ENCODE measurements at places on chromosomes 2 and 18. TPM values are rescaled to one million over a fixed set of nuclear protein-coding genes. Genes with fewer than 3 reads are reported as not detected.

Gene GPR148
- total RNA-seq, result not detected

Gene RESP18
- not detected for total RNA-seq

Gene DPP4
- total RNA-seq, result 78.9 TPM

DNA sequence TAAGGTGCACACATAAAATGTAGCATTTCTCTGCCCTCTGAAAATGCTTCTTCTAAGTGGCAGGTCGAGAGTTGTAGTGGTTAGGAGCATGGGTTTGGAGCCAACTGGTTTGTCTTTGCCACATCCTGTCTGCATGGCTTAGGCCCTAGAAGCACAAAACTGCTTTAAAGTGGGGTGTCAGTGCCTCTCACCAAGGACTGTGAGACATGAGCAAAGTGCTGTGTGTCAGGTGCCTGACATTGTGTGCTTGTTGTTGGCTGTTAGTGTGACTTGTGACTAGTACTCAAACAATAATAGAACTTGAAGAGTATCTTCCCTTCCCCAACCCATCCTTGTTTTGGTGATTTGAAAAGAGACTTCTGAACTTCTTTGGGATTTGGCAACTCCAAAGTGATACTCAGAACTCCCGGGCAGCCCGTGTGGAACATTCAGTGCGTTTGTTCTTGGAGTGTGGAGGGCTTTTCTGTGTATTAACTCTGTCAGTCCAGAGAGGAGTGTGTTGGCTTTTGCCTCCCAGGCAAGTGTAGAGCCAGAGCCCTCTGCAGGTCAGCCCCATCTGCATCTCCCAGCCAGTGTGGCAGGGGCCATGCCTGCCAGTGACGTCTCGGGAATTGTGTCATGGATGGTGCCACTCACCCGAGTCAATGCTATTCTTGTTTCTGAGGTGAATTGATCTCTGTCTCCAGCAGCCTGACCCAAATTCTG lies 5.0 kb downstream of the MGAT5 start:
- DNase-seq, result no peak

- DNase-seq, result peak; percentile 70
Observed at GRCh38 chr2:160432633-160433032, 61.0 kb downstream of the RBMS1 start.

Gene VAMP5
- 28.5 TPM for total RNA-seq

GRCh38 chr2:158467248-158467647 lies 10.5 kb downstream of the PKP4 start:
- DNase-seq, result no peak

GRCh38 chr2:140242889-140243288 lies 1462.7 kb upstream of the NXPH2 start:
- no peak for DNase-seq

Gene ATP6V1B1
- total RNA-seq, result not detected

DNA sequence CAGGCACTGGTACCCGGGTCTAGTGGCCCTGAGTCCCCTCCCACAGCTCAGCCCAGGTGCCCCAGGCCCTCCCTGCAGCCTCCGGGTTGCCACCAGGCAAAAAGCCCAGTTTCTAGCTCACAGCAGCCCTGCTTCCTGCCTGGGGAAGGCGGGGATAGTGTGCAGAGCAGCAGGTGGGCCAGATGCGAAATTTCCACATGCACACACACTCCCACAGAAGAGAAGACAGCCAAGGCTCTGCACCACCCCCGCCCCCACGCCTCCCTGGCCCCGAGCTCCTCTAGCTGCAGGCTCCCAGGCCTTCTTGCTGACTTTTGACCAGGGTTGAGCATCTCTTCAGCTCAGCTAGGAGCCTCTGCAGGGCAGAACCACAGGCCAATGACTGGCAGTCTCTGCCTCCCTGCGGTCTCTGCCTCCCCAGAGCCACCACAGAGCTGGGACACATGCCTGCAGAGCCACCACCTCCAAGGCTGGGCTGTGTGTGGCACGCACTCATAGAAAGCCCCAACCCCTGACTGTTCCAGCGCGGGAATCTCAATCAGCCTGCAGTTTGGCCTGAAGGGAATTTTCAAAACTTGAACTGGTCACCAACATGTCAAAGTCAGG lies 7.2 kb downstream of the SLC66A2 start:
- DNase-seq, result no peak

- no peak for DNase-seq
Observed at GRCh38 chr18:56756966-56757365, 105.8 kb downstream of the WDR7 start.

Gene FNDC4
- 28.2 TPM for total RNA-seq

GRCh38 chr18:35641916-35642315 lies 60.4 kb downstream of the GALNT1 start:
- DNase-seq, result no peak

DNA sequence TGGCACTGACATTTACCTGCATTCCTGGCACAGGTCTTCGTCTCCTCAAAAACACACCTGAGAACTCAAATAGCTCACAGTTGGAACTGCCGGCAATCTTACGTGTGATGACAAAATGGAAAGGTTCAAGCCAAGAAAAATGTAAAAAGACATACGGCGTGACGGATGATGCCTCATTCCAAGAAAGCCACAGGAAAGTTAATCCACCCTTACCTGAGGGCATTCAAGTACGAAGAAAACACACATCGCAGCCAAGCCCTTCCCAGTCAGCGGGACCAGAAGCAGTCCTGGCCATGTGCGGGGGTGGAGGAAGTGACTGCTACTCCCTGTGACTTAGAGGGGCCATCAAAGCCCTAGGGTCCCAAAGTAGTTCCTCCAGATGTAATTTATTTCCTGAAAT lies 986.3 kb upstream of the CELF4 start:
- DNase-seq, result no peak

GRCh38 chr2:55010149-55010591 lies 40.1 kb downstream of the RTN4 start:
- peak; percentile 44 for DNase-seq

GRCh38 chr2:202378662-202379358 lies 2.7 kb downstream of the BMPR2 start:
- DNase-seq, result no peak

Gene UGT1A3
- not detected for total RNA-seq

Gene WDR7
- 13.7 TPM for total RNA-seq

Gene SMYD1
- not detected for total RNA-seq

DNA sequence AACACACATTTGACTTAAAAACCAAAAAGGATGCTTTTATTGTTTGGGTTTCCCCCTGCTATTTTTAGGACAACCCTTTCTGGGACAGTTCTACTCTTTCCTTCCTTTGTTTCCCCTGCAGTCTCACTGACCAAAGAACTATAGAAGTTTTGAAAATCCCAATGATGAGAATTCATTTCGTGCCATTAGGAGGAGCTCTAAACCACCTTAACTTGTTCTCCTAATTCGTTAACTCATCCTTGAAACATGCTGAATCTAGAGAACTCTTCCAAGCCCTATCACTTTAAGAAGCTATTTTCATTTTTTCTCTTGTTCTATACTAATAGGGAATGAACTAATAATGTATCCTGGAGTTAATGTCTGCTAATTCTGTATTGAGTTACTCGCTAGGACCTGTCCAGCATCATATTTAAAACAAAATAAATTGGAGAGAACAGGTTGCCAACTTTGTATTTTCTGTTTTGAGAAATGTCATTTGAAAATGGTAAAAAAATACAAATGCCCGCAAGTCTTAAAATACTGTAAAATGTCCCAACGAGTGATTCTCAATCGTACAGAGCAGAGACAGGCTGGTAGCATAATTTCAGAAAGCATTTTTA lies 62.9 kb downstream of the AFTPH start:
- DNase-seq, result no peak

Gene SPC25
- total RNA-seq, result 2.0 TPM

- no peak for DNase-seq
Observed at GRCh38 chr18:77000527-77000926, 132.1 kb downstream of the MBP start.
